ENCODE measurements at places on chromosomes 6 and 20.
A peak's percentile ranks its signal among the peaks of the same experiment; 100 is the strongest.

DNA sequence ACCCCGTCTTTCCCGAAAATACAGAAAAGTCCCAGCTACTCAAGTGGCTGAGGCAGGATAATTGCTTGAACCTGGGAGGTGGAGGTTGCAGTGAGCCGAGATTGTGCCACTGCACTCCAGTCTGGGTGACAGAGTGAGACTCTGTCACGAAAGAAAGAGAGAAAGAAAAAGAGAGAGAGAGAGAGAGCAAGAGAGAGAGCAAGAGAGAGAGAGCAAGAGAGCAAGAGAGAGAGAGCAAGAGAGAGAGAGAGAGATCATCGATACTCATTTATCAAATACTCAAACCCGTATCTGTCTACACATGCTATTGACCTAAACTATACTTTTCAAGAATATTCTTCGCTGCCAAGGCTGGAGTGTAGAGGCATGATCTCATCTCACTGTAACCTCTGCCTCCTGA, 28.2 kb upstream of the SALL4 start:
- DNase-seq: no peak

DNA sequence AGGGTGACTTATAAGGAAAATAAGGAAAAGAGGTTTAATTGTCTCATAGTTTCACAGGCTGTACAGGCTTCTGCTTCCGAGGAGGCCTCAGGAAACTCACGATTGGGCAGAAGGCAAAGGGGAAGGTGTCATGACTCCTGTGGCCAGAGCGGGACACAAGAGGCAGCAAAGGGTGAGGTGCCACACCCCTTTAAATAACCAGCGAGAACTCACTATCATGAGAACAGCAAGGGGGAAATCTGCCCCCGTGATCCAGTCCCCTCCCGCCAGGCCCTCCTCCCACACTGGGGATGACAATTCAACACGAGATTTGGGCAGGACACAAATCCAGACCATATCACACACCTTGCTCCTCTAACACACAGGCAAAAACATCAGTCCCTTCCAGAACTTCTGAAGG, 254.0 kb downstream of the DLL1 start:
- DNase-seq: no peak

- DNase-seq: no peak
Measured at GRCh38 chr6:25360621-25361020, 81.4 kb downstream of the CARMIL1 start.

- DNase-seq: no peak
Measured at GRCh38 chr6:21823371-21823770, 229.8 kb downstream of the SOX4 start.

- DNase-seq: no peak
Measured at GRCh38 chr6:90978046-90978445, 391.2 kb upstream of the MAP3K7 start.

DNA sequence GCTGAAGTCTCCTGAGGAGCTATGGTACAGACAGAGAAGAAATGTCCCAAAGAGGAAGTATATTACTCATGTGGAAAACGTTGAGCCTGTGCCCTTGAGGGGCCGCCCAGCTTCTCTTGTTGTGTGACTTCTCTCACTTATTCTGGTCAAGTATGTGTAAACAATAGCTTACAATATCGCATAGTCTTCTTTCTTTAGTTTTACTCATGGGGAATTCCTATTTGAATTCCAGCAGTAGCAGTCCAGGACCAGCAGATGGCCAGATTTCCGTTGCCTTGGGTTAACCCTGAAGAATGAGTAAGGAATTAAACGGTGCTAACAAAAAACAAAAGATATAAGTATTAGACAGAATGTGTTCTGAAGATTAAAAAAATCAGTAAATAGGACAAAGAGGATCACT, 522.0 kb upstream of the GJE1 start:
- DNase-seq: no peak

- no peak for DNase-seq
Measured at GRCh38 chr6:37894585-37894984, 75.1 kb downstream of the ZFAND3 start.

DNA sequence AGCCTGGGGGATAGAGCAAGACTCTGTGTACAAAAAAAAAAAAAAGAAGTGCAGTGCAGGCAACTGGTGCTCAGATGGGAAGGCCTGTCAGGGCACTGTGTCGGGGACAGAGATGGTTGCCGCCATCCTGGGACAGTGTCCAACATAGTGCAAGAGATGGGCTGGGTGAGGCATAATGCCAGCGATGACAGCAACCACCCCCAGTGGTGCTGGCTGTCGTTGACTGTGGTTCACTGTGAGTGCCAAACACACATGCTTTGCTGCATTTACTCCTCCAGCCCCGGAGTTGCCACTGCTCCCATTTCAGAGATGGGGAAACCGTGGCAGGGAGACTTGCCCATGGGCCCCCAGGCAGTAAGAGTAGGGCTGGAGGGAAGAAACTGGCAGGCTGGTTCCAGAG, 5.2 kb upstream of the C20orf203 start:
- peak; percentile 74 for DNase-seq

DNA sequence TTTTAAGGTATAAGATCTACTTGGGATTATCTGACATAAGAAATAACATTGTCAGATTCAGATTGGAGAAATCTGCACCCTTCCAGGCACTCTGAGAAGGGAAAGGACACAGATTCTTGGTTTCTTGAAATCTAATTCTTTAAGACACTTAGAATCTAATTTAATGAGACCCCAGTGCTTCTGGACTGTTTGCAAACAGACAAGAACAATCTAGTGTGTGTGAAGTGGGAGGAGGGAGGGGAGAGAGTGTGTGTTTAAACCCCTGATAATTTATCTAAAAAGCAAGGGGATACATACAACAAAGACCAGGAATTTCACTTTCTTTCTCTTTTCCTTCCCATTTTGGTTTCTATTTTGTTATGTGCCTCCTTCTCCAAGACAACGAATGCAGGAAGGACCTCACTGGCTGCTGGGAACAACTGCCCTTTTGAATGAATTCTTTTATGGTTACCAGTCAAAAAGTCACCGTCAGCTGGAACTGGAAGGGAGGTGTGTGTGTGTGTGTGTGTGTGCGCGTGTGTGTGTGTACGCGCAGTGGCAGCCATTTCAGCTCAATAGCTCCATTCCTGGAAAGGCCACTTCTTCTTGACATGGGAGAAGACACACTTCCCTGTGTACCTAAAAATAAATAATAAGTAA, 129.4 kb downstream of the BCAS1 start:
- DNase-seq: no peak

DNA sequence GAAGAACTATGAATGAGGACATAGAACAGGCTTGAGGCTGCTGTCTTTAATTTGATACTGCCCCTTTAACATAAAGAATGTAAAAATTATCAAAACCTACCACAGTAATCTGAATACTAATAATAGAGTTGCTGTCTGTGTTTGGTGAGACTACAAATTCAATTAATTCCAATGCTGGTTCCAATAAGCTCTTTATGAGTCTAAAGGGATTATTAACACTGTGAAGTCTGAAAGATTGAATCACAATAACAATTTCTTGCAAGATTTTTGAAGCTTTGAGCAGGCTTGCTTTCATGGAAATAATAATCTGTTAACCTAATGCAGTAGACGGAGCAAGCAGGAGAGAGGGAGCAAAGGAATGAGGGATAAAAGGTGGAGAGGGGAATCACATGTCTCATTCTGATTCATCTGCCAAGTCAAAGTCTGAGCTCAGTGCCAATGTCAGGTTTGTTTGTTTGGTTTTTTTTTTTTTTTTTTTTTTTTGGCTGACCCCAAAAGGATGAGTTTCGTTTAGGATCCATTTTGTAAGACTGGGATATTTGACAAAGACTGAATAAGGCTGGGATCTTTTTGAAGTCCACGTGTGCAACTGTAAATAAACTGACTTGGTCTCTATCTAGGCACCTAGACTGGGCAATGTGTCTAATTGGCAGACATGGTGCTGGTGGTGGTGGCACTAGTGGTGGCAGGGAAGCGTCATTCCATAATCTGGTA, 211.6 kb downstream of the RNF144B start:
- DNase-seq: no peak

All from dorsolateral prefrontal cortex (tissue), 122 donors.